ENCODE measurements at places on chromosomes 7 and 10.

DNA sequence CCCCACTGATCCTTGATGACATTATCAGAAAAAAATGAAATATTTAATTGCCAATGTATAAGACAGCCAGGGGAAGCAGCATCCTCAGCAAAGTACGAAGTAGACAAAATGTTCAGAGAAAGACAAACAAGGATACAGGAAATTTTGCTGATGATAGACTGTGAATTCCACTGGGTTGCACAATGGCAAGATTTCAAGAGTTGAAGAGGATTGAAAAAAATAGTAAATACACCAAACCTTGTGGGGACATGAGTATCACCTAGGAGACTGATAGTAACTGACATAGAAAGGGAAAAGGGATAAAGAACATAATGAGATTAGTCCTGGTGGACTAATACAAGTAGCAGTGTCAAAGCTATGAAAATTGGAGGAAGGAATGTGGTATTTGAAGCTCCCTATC is 16.5 kb downstream of the CNOT4 start:
- DNase-seq, result no peak

GRCh38 chr7:150973571-150974451 is 4.3 kb downstream of the KCNH2 start:
- peak; percentile 12 for DNase-seq

DNA sequence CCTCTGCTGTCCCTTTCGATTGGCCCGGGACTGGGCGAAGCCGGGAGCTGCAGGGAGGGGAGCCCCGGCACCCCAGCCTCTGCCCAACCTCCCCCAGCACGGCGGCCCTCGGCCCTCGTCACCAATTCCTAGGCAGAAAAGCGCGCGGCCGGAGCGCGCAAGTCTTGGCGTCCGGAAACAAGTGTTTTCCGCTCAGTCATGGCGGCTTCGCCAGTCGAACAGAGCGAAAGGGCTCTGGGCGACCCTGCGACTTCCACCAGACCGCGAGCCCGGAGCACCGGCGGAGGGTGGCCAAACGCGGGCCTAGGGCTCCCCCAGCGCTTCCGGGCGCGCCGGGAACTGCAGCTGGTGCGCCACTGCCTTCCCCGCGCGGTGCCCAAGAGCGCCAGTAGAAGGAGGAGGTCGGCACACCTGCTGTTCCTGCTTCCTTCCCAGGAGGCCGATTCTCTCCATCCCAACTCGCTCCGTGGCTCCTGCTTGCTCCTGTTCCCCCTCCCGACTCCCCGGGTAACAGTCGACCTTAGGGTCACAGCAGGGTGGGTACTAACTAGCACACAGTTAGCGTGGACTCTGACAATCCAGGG is 729.9 kb downstream of the ZWINT start:
- peak; percentile 92 for DNase-seq

DNA sequence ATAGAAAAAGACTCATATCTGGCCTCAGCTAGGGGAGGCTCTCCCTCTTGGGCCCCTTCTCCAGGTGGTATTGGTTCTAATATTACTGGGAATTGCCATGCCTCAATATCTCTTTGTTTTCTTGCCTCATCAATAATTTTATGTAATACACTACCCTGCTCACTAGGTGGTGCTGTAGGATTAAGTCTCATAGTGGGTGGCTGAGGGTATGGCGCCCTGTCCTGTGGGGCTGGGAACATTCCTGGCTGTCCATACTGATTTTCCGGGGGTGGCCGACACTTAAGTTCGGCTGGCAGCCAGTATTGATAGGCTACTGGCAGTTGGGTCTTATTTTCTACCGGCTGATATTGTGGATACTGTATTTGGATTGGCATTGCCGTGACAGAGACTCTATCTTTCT is 9.0 kb upstream of the TAS2R3 start:
- DNase-seq, result no peak

DNA sequence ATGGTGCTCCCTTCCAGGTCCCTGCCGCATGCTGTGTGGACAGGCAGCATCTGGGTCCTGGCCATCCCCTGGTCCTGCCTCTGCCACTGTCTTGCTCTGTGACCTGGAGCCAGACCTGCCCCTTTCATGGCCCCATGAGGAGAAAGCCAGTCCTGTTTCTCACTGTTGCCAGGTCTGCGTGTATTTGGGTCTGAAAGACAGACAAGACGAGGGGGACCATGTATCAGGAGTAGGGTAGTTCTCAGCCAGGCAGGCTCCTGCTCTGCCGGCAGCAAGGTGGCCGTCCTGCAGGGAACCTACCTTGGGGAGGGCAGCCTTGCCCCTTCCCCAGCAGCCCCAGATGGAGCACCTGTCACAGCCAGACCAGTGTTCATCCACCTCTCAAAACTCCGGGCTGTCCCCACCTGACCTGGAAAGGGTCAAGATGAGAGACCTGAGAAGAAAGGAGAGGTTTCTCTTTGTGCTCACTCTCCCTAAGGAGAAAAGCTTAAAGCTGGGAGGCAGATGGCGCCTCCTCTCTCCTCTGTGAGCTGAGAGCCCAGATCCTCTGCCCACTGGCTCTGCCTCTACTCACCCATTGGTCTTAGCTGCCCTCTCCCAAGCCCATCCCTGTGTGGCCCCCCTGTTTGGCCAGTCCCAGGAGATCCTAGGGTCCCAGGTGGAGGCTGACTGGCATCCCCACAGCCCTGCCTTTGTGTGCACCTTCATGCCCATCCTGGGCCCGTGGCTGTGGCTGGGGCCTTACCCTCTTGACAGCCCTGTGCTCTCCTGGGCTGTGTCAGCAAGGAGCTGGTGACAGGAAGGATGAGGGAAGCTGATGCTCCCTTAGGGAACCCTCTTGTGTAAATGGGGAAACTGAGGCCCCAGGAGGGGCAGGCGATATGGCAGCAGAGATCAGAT is 116.1 kb upstream of the PCBD1 start:
- DNase-seq, result no peak

DNA sequence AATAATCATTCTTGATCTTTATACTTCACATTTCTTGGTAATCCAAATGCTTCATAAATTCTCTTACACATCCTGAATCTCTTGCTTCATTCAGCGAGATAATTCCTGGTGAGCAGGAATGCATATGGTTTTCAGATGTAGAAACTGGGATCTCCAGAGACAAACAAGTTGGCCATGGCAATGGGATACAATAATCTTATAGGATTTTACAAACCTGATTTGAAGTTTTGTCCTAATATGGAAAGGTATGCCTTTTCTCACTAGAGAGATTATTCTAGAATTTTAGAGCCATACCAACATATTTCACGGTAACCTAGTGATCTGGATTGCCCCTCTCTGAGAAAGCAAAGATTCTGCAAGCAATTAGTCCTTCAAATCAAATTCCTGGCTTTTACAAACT is 13.1 kb upstream of the TRDMT1 start:
- DNase-seq, result no peak

- no peak for DNase-seq
Observed at GRCh38 chr7:45239486-45239885, 81.9 kb downstream of the RAMP3 start.

DNA sequence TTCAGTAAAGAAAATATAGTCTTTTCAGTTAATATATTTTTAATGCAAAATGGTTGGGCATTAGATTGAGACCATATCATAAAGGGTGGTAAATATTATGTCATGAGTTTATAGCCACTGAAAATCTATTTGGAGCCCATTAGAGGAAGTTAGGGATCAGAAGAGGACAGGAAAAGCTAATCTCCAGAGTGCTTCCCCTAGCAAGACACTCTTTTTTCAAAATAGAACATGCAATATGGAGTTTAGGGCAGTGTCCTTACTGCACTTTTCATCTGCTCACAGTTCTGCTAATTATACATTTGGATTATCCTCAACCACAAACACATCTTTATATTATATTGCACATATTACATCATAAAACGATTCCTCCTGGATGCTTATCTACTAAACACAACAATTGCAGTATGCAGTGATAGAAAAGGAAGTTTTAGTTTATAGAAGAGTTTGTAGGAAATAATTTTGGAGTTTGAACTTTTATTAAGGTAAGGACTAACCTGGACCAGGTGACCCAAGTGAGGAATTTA is 159.8 kb downstream of the PHF14 start:
- DNase-seq, result no peak

DNA sequence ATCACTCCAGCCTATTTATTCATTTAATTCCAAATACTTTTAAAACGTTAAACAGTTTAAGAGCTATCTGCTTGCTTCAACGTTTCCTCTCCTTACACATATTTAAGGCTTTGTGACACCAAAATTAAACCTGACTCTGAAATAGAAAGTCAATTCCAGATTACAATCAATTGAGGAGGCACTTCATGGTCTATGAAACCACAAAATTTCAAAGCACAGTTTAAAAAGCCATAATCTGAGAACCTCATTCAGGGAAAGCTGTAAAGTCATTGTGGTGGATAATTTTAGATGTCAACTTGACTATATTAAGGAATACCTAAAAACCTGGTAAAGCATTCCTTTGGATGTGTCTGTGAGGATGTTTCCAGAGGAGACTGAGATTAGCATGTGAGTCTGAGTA is 6.2 kb downstream of the SNX13 start:
- DNase-seq, result no peak

DNA sequence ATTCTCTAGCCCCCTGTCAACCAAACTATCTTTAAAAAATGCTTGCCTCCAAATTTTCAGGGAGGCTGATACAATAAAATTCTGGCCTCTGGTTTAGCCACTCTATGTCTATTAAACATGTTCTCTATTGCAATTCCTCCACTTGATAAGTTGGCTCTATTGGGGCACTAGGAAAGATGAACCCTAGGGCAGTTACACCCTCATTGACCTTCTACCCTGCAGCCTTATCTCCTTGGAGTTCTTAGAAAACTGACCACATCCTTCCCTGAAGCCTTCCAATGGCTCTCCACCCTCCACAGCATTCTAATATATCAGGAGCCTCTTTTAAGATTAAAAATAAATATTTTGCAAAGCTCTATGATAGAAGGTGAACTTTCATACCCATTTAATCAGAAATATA is 30.6 kb downstream of the SVOPL start:
- DNase-seq, result no peak

GRCh38 chr10:71038091-71038633 is 149.8 kb upstream of the PCBD1 start:
- no peak for DNase-seq

GRCh38 chr10:26483554-26483953 is 45.4 kb downstream of the APBB1IP start:
- DNase-seq, result no peak

- no peak for DNase-seq
Observed at GRCh38 chr7:38846280-38846679, 62.7 kb downstream of the VPS41 start.

- no peak for DNase-seq
Observed at GRCh38 chr7:87318741-87319140, 26.7 kb upstream of the CROT start.

- no peak for DNase-seq
Observed at GRCh38 chr7:122896509-122896908, 10.2 kb upstream of the CADPS2 start.

GRCh38 chr7:139560678-139561077 is 37.2 kb downstream of the CLEC2L start:
- no peak for DNase-seq

- DNase-seq, result no peak
Observed at GRCh38 chr7:156897673-156898072, 4.7 kb upstream of the LMBR1 start.

GRCh38 chr7:142568435-142569097 is 180.7 kb upstream of the PRSS1 start:
- no peak for DNase-seq

DNA sequence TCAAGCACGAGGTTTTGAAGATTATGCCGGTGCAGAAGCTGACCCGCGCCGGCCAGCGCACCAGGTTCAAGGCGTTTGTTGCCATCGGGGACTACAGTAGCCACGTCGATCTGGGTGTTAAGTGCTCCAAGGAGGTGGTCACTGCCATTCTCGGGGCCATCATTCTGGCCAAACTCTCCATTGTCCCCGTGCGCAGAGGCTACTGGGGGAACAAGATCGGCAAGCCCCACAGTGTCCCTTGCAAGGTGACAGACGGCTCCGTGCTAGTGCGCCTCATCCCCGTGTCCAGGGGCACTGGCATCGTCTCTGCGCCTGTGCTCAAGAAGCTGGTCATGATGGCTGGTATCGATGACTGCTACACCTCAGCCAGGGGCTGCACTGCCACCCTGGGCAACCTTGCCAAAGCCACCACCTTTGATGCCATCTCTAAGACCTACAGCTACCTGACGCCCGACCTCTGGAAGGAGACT is 284.7 kb downstream of the GPR37 start:
- DNase-seq, result no peak

GRCh38 chr7:116512520-116513188 is 12.2 kb upstream of the CAV1 start:
- no peak for DNase-seq

GRCh38 chr10:71643904-71644303 is 75.7 kb downstream of the C10orf105 start:
- no peak for DNase-seq

- no peak for DNase-seq
Observed at GRCh38 chr10:50260791-50261281, 9.5 kb upstream of the ASAH2 start.

- DNase-seq, result no peak
Observed at GRCh38 chr7:76281706-76282343, 20.6 kb upstream of the HSPB1 start.

- DNase-seq, result no peak
Observed at GRCh38 chr7:122100021-122100420, 44.0 kb downstream of the AASS start.

GRCh38 chr7:26533217-26533616 is 241.6 kb downstream of the SNX10 start:
- DNase-seq, result no peak

- no peak for DNase-seq
Observed at GRCh38 chr7:133295484-133295883, 42.6 kb downstream of the EXOC4 start.

DNA sequence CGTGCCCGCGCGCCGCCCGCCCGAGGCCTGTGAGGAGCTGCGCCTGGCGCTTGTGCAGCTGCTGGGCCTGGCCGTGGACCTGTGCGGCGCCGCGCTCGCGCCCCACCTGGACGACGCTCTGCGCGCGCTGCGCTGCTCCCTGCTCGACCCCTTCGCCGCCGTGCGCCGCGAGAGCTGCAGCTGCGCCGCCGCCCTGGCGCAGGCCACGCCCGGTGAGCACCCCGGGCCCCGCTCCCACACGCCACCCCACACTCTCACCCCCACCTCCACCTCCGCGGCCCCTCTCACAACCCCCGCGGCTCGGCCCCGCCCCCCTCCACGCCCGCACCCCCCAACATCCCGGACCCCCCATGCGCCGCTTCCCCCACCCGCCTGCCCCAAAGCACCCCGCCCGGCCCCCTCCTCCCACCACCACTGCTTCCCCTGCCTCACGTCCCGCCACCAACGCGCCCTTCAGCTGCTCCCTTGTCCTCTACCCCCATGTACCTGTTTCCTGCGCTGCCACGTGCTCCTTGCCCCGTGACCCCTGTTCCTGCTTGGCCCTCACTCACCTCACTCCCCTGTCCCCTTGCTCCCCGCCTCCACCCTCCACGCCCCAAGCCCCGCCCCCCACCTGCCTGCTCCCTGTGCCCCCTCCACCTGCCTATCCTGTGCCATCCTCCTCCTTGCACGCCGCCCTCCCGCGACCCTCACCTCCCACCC is at the start of gene PRKAR1B:
TSS of gene PRKAR1B (minus strand) at position 178 of the 702 bp plus-strand sequence. CDS start 15,776 bp downstream, outside the sequence.
- DNase-seq, result no peak

- no peak for DNase-seq
Observed at GRCh38 chr10:77590344-77591237, 47.0 kb downstream of the KCNMA1 start.

- DNase-seq, result no peak
Observed at GRCh38 chr7:43077285-43077684, 35.2 kb upstream of the HECW1 start.

GRCh38 chr10:67779465-67780203 is 58.4 kb downstream of the DNAJC12 start:
- peak; percentile 36 for DNase-seq

- DNase-seq, result no peak
Observed at GRCh38 chr7:7548407-7548806, 12.7 kb upstream of the COL28A1 start.
